ENCODE measurements at places on chromosomes 3 and 15.

GRCh38 chr3:50599716-50600118 is 11.9 kb downstream of the CISH start:
- DNase-seq, result no peak

DNA sequence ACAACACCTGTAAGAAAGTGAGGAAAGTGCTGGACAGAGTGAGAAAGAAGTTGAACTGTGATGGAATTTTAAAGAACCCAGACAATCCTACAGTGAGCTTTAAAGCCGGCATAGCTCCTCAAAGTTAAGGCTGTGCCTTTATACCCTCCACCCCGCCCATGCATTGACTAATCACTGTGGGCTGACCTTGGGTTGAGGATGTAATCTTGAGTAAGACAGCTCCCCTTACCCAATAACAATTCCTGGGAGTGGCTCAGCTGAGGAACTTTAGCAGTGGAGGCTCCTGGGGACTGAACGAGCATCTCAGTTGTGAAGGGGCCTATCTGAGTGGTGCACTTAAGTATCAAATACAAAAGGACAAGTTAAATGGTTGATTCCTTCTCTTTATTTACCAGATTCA is 35.7 kb upstream of the ZNF770 start:
- no peak for DNase-seq

DNA sequence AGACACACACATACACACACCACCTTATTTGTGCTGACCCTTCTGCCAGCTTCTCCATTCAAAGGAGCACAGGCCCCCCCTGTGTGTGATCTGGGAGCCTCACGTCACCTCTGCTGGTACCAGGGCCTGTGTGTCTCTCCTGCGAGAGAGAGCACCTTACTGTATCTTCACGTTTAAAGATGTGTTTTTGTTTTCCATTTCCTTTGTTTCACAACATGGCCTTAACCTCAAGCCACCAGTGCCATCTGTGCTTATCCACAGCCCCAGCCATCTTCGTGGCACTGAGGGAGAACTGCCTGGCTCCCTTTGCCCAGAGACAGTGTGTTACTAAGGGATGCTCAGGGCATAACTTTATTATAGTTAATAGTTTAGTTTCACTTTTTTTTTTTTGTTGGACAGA is 52.3 kb downstream of the ABHD2 start:
- DNase-seq, result no peak

DNA sequence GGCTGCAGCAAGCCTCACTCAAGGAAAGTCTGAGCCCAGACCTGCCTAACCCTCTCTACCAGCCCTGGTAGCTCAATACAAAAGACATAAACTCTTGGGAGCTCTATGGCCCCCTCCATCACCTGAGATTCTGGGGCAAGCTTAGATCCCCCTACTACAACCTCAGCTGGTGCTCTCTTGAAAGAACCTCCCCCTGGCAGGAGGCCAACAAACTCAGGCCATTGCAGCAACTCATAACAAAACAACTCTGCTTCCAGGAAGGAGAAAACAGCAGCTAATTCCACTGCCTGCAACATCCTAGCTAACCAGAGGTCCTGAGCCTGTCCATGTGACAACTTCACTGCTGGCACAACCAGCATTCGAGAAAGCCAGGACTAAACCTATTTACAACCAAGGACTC is 169.2 kb downstream of the ROBO1 start:
- DNase-seq, result no peak

DNA sequence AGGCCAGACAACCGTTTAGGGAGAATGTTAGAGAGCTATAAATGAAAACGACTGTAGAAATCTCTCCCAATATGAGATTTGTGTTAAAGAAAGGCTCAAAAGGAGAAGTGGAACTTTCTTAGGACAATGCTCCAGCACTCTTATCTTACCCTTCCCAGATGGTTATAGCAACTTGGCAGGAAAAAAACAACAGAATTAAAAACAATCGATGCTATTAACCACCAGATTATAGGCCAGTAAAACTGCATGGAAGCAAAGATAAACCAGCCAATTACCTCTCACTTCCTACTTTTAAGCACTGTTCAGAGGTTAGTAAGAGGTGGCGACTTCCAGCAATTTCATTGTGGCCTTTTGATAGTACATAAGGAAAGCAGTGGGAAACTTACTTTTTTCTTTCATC is 72.9 kb downstream of the TMCC1 start:
- no peak for DNase-seq

DNA sequence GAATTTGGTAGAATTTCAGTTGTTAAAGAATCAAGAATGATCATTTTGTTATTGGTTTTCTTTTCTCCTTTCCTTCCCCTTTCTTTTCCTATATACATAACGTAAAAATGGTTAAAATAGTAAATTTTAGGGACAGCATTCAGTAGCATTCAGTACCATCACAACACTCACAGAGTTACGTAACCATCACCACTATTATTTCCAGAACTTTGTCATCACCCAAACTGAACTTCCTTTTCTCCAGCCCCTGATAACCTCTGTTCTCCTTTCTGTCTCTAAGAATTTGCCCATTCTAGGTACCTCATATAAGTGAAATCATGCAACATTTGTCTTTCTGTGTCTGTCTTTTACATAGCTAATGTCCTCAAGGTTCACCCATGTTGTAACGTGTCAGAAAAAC is 165.3 kb downstream of the AKAP13 start:
- DNase-seq, result no peak

GRCh38 chr3:31693346-31693745 is 160.6 kb downstream of the STT3B start:
- DNase-seq, result no peak

- DNase-seq, result no peak
Measured at GRCh38 chr15:44010089-44010488, 183.3 kb downstream of the WDR76 start.

DNA sequence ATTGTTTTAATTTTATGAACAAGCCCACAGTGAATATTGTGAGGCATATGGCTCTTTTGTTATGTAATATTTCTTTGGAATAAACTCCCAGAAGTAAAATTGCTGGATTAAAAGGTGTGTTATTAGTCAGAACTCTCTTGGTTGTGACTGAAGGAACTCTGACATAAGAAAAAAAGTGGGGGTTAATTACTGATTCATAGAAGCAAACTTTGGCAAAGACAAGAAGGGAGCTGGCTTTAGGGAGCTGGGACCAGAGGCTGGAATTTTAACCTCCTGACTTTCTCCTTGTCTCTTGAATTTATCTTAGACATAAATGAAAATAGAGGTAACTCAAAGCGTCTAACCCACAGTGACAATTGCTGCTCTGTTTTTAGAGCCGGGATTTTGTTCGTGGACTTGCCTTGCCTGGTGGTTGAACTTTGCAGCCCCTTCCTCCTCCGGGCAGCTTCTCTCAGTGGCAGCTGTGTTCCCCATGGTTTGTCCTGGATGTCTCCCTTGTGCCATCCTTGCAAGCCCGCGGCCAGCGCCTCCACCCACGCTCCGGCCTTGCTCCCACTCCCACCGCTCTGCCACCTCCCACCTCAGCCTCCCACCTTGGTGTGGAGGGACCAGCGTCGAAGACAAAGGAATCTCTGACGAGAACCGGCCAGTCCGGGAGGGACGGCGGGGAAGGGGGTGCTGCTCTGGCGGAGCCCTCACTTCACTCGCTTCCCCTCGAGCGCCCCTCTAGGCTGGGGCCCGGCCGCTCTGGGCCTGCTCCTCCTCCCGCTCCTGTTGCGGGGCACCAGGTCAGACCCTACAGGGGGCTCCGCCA is 28.0 kb downstream of the ARHGAP31 start:
- DNase-seq, result no peak

DNA sequence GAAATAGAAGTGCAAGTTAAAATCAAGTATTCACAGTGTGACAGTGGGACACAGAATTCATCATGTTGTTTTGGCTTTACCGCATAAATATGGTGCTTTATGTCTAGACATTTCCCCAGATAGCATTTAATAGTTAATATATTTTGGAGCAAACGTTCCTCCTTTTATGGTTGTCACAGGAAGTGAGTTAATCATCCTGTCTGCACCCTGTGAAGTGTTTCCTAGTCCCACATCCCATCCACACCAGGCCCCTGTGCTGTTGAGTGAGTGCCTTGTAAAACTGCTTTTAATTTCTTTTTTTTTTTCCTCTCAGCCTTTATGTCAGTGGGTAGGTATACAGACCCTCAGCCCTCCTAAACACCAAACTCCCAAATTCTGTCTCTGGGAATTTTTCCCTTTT is 393.7 kb downstream of the FEZF2 start:
- no peak for DNase-seq

DNA sequence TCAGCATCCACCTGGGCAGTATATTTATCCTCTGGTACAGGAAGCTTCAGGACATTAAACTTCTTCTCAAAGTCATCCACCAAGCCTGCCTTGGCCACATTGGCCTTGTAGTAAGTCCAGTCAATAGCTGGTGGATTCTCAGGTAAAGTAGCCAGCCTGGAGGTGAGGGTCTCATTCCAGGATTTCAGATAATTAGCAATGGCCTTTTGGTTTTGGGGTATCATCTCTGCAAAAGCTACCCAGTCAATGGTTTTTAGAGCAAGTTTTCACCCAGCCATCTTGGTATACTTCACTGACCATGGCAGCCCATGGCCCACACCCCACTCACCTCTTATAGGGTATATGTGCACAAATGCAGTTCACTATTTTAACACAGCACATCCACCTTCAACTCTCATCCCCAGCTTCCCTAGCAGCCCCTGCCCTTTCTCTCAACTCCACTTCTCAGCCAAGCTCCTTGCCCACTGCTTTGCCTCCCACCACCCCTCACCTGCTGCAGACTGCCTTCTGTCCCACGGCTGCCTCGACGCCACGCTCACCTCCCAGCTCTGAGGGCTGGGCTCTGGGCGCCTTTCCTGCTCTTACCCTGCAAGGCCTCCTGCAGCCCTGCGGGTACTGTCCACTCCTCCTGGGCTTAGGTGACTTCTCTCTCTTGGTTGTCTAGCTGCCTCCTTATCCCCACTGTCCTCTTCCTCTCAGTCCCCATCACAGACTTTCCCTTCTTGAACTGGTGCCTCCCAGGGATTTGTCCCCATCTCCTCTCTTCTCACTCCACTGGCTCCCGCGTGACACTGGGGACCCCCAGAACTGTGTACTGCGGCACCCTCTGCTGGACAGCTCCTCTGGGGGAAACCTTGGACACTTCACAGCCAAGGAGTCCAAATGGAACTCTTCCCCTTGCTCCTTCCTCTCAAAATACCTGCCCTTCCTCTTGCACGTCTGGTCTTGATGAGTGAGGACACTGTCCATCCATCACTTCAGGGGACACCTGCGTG is 1.7 kb upstream of the TGM5 start:
- DNase-seq, result no peak

DNA sequence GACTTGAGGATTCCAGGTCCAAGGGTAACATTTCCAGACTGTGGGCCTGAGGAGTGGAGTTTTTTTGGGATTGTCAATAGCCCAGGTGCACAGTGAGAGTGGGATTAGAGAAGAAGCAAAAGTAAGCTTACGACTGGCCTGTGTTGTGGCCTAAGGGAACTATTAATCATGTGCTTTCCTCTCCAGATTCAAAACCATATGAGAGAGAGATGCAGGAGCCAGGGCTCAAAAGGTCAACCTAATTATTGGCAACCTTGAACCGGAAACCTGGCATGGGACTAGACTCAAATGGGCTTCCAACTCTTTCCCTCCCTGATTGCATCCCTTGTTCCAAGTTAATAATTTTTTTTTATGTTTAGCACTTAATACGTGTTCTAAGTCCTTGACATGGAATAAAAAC is 242.1 kb upstream of the THRB start:
- DNase-seq, result no peak

DNA sequence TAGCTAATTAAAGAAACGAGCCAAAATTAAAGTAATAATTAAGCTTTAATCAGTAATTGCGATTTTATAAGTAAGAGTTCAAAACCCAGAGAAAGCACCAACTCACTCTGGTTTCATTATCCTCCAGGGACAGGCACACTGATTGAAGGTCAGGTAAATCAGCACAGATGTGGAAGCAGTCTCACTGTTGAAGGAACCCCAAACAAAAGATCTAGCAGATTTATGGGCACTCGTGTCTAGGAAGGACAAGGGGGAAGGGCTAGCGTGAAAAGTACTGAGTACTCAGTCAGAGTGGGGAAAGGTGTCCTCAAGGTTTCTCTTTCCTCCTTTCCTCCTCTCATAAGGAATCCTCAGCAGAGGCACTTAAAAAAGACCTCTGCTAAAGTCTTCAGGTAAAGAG is 320.1 kb downstream of the PYDC2 start:
- no peak for DNase-seq

DNA sequence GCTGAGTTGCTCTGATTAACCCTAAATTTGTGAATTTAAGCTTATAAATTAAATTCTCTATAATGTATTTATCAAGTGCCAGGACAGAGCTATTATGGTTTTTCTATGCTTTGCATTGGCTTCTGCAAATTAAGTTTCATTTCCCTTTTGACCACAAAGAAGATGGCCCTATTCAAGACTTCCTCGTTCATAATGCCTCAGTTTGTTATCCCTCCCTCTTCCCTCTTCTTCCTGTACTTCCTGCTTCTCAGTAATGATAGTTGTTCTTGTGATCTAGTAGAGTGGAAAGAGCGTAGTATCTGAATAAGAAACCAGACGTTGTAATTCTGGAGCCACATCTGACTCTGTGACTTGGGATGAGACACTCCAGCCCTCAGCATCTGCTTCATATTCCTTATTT is 118.7 kb downstream of the CACNA1D start:
- no peak for DNase-seq

GRCh38 chr3:45462522-45463265 is 74.3 kb downstream of the LARS2 start:
- no peak for DNase-seq

- no peak for DNase-seq
Measured at GRCh38 chr15:87312221-87312620, 944.3 kb downstream of the NTRK3 start.

DNA sequence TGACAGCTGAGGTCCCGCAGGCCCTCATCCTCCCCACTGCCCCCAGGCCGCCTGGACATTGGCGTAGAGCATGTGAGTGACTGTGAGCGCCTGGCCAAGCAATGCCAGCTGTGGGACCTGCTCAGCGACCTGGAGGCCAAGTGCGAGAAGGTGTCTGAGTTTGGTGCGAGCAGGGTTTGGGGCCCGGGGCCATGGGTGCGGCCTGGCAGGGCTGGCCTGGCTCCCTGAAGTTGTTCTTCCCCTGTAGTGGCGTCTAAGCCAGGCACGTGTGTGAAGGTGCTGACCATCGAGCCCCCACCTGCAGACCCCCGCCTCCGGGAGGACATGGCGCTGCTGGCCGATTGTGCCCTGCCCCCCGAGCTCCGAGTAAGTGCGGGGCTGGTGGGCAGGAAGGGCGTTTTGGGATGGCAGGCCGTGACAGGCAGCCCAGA is 4.2 kb downstream of the ABTB1 start:
- DNase-seq, result no peak

- no peak for DNase-seq
Measured at GRCh38 chr3:48655606-48656005, 7.1 kb downstream of the CELSR3 start.

DNA sequence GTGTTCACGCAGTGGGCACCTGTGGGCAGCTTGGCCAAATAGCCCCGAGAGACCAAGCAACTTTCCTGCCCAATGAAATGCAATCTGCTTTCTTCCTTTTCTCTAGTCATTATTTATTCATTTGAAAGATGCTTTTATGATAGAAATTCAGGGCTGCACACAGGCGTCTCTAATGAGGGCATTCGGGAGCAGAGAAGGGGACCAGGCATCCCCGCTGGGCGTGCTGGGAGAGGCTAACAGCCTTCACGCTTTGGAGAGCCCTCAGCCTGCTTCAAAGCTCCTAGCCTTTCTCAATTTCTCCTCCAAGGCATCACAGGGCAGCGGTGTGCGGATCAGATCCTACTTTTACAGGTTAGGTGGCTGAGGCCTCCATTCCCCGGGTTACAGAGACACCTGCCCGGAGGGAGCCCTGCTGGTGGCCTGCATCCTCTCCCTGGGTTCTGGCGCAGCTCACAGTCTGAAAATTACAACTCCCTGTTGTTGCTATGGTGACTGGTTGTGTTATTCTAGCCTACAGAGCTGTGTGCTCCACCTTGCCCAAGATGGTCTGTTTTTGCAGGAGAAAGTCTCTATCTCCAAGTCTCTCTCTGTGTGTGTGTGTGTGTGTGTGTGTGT is 21.8 kb upstream of the KLF13 start:
- no peak for DNase-seq
